ENCODE measurements at places on chromosomes 2 and 18.

DNA sequence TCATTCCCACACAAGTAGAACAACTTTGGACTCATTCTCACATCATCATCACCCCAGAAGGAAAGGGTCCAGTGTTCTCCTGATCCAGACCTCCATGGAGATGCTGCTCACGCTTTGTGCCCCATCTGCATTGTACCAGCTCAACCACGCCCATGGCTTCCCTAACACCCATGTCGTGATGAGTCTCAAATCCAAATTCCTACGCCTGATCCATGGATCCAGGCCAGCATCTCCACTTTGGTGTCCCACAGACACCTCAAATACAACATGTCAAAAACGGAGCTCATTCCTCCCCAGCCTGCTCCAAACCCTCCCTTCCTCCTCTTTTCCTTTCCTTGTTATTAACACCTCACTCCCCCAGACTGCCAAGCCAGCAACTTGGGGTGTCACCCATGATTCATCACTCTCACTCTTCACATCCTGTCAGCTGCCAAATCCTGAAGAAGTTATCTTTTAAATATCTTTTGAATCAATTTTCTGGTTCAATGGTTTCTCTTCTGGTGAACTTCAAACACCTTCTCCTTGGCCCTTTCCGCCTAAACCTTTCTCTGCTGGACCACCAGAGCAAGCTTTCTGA is 30.2 kb upstream of the FAM124B start:
- DNase-seq, result no peak

- no peak for DNase-seq
Measured at GRCh38 chr2:118249531-118249930, 161.3 kb downstream of the INSIG2 start.

DNA sequence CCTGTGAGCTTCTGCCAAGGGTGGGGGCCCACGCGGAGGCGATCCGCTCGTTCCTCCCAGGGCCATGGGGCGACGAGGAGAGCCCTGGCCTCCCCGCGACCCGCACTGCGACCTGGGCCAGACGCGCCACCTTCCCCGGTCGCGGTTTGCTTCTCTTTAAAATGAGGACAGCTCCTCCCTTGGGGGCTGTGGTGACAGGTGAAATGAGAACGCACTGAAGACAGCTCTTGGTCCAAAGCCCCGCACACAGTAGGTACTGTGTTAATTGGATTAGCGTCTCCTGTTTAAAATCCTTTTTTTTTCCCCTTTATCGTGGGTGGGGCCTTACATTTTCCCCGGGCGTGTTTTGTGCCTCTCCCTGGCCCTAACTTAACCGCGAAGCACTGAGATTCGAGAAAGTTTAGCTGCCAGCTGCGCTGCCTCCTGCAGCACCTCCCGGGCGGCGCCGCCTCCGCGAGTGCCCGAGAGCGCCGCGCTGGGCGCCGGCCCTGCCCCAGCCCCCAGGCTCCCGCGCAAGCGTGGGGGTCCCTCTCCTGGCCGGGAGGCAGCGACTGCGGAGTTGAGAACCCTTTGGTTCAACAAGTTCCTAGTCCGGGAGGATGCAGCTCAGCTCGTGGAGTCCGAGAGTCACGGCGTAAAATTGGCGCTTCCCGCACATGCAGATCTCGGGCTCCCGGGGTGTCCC is 1.1 kb downstream of the HPCAL1 start:
- DNase-seq, result no peak

DNA sequence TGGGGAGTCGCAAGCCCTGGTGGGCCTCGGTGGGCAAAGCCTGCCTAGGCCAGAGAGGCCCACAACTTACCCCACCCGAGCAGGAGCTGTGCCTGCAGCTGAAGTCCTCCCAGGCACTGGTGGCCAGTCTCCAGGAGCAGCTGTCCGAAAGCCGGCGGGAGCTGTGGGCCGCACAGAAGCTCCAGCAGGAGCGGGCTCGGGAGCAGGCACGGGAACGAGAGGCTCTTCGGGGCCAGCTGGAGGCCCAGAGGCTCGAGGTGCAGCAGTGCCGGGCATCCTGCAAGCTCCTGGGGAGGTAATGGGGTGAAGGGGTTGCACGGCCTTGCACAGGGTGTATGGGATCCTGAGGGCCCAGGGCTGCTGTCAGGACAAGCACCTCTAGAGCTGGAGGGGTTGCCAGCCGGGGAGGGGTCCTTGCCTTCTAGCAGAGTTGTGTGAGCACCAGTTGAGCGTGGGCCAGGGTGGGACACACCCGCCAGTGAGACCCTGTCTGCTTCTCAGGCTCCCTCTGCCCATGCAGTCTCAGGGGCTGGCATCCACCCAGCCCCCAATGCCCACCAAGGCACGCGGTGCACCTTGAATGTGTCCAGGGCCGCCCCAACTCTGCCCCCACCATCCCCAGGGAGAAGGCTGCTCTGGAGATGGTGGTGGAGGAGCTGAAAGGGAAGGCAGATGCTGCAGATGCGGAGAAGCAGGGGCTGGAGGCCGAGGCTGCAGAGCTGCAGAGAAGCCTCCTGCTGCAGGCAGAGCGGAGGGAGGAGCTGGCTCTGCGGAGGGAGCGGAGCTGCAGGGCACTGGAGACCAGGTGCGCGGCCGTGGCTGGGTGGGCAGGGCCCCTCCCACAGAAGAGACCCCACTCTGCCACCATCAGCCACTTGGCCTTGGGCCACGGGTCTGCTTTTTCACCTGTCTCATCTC is 27.2 kb downstream of the CROCC2 start:
- peak; percentile 36 for DNase-seq

DNA sequence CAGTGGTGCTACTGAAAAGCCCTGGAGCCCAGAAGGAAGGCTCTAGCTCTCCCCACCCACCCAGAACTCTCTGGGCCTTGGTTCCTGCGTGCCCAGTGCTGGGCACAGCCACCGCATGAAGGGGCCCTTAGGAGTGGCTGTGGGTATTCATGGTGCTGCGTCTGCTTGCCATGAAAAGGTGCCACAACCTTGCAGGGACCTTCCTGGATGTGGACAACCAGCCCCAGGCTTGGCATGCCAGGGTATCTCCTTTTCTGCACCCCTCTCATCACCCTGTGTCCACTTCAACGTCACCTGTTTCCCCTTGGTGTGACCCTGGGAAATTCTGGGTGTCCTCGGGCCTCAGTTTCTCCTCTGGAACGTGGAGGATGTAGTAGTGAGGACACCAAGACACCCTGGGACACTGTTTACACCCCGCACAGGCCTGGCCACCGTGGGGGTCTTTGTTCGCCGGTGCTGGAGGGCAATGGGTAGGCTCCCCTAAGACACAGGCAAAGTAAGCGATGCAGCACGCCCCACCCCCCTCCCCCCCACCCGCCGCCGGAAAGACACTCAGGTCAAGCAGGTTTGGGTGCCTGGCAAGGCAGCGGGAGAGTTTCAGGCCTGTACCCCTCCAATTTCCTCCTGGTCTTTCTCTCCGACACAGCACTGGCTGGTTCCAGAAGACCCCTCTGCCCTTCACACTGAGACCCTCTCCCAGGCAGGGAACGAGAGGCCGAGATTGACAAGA is 34.8 kb upstream of the TAF1B start:
- no peak for DNase-seq

GRCh38 chr2:177225965-177226360 is 13.4 kb downstream of the HNRNPA3 start:
- no peak for DNase-seq

GRCh38 chr2:142973160-142973821 is 95.8 kb downstream of the KYNU start:
- no peak for DNase-seq

DNA sequence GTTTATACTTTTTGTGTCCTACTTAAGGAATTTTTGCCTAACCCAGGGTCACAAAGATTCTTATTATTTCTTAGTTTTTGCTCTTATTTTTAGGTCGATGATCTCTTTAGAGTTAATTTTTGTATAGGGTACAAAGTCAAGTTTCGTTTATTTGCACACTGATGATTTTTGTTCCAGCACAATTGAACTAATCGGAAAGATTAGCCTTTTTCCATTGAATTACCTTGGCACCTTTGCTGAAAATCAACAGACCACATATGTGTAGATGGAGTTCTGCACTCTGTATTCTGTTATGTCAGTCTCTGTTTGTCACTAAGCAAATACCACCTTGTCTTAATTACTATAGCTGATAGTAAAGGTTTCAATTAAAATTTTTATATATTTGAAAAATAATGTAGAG is 18.7 kb downstream of the EML4 start:
- no peak for DNase-seq

GRCh38 chr2:223889229-223889628 is 51.8 kb upstream of the AP1S3 start:
- no peak for DNase-seq

- DNase-seq, result no peak
Measured at GRCh38 chr2:28413899-28414295, 21.2 kb downstream of the FOSL2 start.

- no peak for DNase-seq
Measured at GRCh38 chr2:147173189-147173581, 671.6 kb upstream of the ACVR2A start.

- DNase-seq, result no peak
Measured at GRCh38 chr2:102606353-102606752, 13.0 kb upstream of the SLC9A2 start.

DNA sequence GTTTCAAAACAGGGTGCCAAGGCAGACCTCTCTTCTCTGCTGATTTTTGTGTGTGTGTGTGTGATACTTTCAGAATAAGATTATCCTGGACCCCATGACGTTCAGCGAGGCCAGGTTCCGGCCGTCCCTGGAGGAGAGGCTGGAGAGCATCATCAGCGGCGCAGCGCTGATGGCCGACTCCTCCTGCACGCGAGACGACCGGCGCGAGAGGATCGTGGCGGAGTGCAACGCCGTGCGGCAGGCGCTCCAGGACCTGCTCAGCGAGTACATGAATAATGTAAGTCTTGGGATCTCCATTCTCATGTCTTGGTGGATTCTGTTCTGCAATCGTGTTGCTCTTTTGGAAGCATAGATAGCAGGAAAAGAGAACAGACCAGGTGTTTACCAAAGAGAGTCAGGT is 395.0 kb downstream of the LRRTM1 start:
- DNase-seq, result no peak
